ENCODE measurements at places on chromosomes 12 and 14. TPM values are rescaled to one million over a fixed set of nuclear protein-coding genes. Genes with fewer than 3 reads are reported as not detected.

DNA sequence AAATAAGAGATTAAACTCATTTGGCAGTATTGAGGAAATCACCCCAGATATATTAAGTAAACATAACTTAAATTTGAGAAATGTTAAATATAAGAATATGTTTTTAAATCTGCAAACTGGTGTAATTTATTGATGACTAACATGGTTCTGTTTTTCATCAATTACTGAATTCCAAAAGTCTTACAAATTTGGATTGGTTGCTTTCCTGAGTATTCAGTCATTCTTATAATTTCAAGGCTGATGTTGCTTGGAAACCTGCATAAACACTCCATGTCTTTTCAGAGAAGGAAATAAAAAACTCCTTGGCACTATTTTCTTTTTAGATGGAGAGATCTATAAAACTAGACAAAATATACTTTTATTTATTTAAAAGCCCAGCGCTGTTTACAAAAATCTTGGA, 71.7 kb downstream of the NOVA1 start:
- no peak for DNase-seq

DNA sequence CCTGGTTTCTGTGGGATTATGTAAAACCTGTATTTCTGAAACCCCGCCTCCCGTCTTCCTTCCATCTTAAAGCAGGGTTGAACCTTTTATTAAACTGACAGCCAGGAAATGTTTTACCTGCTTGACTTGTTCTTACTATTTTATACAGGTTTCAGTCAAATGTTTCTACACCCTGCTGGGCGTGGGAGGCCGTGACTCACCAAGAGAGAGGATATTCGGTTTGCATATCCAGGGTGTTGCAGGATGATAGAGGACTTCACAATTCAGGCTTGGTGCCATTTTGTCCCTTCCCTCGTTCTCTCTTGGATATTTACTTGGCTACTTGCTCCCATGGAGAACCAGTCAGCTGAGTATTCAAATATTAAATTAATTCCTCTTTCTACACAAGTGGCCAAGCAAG, 69.7 kb downstream of the ARF6 start:
- no peak for DNase-seq

- no peak for DNase-seq
Measured at GRCh38 chr12:4121506-4122020, 152.0 kb upstream of the CCND2 start.

Gene TPH2
- not detected for total RNA-seq

GRCh38 chr12:117294189-117294603, 67.2 kb downstream of the NOS1 start:
- DNase-seq, result no peak

DNA sequence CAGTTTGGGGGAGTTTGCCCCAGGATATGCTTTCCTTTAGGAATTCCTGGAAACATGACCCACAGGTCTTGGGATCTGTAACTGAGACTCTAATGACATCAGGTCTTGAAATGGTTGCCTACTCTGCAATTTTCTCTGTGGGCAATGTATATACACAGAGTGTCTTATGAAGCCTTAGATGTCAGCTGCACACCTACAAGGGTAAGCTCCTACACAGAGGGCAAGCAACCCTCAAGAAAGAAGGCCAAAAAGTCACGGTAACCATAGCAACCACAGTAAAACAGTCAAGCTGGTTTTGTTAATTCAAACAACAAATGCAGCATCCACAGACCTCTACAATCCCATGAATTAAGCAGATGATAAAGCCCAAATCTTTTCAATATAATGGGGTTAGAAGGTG, 293.0 kb downstream of the SSPN start:
- no peak for DNase-seq

Gene ACVRL1
- 81.4 TPM for total RNA-seq

Gene MMP19
- total RNA-seq, result 72.9 TPM

DNA sequence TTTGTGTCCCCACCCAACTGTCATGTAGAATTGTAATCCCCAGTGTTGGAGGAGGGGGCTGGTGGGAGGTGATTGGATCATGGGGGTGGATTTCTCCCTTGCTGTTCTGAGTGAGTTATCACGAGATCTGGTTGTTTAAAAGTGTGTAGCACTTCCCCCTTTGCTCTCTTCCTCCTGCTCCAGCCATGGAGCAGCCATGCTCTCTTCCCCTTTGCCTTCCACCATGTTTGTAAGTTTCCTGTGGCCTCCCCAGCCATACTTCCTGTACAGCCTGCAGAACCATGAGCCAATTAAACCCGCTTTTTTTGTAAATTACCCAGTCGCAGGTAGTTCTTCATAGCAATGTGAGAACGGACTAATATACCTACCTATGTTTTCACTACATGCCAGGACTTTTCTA, 2.6 kb upstream of the POC1B start:
- DNase-seq, result no peak

DNA sequence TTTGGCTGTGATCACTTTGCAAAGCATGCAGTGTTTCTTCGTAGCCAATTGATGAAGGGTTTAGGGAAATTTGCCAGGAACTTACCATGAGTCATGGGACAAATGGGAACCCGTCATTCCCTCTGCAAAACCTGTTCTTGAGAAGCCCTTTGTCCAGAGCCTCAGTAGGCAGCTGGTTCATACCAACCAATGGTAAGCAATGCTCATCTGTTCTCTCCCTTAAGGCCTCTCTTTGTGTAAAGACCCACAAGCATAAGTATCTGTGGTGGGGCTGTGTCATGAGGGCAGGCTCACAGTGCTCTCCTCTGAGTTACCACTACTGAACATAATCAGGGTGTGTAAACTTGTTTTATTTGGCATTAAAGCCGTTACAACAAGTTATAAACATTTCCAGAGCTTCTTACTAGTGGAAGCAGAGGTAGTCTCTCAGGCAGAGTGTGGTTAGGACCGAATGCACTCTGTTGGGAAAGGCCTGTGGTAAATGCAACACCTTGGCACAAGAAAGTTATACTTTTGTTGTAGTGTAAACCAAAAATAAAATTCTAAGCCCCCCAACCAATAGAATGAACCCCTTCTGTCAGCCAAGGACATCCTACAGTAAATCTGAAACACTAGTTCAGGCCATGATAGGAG, 119.8 kb downstream of the SINHCAF start:
- no peak for DNase-seq

Gene KLRC2
- total RNA-seq, result not detected

GRCh38 chr12:106841510-106842302, 67.2 kb downstream of the RIC8B start:
- no peak for DNase-seq

DNA sequence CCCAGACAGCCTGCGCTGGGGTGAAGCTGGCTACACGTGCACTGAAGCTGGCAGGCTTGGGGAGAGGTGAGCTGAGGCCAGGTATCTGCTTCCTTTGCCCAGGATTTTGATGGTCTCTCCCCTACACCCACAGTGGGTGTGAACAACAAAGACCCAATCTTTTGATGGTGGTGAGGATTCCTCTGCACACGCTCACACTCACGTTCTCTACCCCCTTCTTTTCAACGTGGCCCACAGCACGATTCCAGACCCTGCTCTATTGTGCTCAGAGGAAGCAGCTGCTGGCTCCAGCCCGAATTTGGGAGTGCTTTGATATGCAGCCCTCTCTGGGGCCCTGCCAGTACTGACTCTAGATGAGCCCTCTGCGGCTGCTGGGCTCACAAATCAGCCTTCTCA, 4.9 kb downstream of the CD9 start:
- no peak for DNase-seq

GRCh38 chr12:65278576-65279368, at the start of gene MSRB3:
Gene MSRB3 (plus strand): TSS chr12:65278683. CDS start chr12:65308580, 29,897 bp downstream.
- peak; percentile 21 for DNase-seq

DNA sequence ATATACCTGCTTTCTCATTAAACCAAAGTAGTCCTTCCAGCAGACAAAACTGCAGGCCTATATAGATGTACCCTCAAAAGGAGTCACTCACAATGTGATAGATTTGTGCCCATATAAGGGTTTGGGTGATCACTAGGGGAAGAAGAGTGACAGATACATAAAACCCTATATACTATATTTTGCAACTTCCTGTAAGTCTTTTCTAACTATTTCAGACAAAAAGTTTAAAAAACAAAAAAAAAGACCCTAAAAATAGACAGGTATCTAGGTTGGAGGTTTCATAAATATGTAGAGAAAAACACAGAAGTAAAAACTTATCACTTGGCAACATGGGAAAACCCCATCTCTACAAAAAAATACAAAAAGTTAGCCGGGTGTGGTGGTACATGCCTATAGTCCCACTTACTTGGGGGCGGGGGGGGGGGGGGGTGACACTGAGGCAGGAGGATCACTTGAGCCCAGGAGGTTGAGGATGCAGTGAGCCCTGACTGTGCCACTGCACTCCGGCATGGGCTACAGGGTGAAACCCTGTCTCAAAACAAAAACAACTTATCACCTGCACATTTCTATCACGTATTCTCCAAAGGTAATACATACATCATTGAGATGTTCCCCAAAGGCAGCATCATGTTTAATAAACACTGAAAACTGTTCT, 2.9 kb downstream of the VCPKMT start:
- DNase-seq, result no peak

DNA sequence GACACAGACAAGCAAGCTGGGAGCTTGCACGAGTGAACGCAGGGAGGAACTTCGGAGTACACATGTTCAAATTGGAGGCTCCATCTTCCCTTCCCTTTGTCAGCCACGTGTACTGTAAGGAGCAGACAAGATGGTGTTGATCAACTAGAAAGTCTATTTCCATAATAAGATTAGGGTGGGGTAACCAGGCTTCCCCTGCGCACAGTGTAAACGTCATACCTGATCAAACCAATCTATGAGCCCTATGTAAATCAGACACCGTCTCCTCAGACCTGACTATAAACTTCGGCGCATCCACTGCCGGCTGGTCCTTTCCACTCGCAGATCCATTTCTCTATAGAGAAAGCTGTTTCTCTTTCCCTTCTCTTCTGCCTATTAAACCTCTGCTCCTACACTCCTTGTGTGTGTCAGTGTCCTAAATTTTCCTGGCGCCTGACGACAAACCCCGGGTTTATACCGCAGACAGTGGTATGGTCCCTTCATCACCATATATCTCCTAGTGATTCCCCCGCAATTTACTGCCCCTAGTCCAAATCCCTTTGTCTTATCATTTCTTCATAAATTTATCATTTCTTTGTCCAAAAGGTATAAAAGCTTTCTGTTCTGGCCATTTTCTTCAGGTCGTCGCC, 7.5 kb upstream of the ETFBKMT start:
- DNase-seq, result no peak

Gene FAR2
- total RNA-seq, result 16.9 TPM

GRCh38 chr14:102939820-102940561, 17.5 kb downstream of the AMN start:
- no peak for DNase-seq

- no peak for DNase-seq
Measured at GRCh38 chr14:53620317-53620716, 336.3 kb downstream of the BMP4 start.

- DNase-seq, result no peak
Measured at GRCh38 chr14:39374851-39375250, 57.4 kb downstream of the FBXO33 start.

Gene VSIG10
- total RNA-seq, result 21.9 TPM

DNA sequence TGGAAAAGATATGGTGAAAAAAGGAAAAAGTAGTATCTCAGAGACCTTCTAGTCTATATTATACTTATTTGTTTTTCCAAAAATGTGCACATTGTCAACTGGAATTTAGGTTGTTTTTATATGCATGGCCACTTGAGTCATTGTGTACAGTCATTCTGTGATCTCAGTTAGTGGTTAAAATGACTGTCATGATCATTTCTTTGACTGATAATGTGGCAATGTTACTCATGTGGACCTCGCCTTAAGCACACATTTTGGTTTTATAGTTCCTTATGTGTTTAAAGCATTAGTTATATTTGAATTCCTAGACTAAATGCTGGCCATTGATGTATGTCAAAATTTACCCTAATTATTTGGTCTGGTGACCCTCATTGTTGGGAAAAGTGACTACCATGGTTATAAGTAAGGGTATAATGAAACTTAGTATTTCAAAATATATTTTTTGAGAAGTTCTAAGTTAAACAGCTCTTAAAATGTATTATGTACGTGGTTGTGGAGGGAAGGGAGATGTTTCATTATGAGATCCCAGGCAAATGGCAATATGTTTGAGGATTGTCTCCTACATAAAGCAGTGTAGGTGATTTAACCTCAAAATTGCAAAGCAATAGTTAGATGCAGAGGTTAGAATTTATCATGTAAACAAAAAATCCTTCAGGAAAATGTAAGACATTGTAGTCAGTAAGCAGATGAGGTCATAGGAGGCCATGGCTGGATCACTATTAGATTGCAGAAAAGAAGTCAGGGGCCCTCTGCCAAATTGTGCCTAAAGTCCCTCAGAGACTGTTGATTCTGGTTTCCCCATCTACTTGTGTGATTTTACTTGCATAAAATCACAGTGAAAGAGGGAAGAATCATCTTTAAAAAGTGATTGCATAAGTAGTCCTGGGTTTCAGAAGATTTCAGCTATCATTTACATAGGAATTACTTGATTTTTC, 17.5 kb downstream of the PNMA1 start:
- no peak for DNase-seq

DNA sequence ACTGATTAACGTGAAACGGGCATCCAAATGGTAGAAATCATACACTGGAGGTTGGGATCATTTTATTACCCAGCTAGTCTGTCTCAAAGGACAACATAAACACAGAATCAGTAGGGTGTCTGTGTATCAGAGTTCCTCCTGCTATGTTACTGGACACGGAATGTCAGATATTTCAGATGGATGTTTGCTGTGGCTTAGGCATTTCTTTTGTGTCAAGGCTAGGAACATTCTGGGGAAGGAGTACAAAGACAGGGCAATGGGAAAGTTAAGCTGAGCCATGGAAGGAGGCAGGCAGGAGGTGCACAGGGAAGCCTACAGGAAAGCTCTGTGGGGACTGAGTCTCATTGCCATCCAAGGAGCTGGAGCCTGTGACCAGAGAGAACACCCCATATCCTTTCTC, 254.6 kb downstream of the C12orf75 start:
- DNase-seq, result no peak

- DNase-seq, result no peak
Measured at GRCh38 chr12:3145033-3145432, 67.9 kb downstream of the TSPAN9 start.

- DNase-seq, result no peak
Measured at GRCh38 chr14:24277606-24278321, 6.4 kb upstream of the RABGGTA start.

- no peak for DNase-seq
Measured at GRCh38 chr12:3185260-3185870, 108.2 kb downstream of the TSPAN9 start.

DNA sequence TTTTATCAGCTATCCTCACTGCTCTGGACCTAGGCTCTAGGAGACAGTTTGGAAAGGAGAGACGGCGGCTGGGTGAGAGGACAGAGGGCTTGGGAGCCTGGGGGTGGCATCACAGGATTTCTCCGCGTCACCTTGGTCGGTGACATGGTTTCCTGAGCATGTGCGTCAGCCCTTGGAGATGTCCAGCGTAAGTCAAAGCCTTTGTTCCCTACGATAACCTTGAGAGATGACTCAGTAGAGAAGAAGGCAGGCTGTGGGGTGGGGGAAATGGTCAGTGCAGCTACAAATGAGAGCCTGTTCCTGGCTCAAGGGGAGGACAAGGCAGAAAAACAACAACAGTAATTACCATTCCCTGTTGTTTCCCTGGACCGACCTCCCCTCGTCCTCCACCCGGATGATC, 90.2 kb upstream of the TBX3 start:
- no peak for DNase-seq

Gene TAS2R43
- total RNA-seq, result 2.7 TPM

Gene BEGAIN
- 0.85 TPM for total RNA-seq

Gene TRIM9
- total RNA-seq, result 0.41 TPM
